ENCODE measurements at places on chromosomes 3 and 15.

- no peak for DNase-seq
Measured at GRCh38 chr15:97893967-97894366, 66.5 kb upstream of the ARRDC4 start.

DNA sequence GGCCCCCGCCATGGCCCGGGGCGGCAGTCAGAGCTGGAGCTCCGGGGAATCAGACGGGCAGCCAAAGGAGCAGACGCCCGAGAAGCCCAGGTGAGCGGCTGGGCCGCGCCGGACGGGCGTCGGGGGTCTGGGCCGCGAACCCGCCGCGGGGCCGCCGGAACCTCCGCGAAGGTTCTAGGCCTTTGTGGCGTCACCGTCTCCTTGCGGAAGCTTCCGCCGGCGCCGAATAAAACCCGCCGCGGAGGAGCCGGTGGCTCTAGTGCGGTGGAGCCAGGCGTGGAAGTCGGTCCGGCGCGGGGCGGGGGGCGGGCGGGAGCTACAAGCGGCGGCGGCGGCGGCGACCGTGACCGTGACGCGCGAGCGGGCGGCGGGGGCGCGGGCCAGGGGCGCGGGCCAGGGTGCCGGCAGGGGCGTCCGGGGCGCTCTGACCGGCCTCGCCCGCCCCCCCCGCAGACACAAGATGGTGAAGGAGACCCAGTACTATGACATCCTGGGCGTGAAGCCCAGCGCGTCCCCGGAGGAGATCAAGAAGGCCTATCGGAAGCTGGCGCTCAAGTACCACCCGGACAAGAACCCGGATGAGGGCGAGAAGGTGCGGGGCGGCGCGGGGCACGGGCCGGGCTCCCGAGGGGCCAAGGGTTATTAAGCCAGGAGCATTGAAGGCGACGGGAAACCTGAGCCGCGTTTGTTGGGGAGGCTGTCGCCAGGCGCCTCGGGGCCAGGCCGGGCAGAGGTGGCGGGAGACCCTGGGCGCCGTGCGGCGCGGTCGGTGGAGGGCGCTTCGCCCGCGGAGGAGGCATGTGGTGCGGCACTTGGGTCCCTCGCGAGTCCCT lies at the start of gene DNAJA4:
Gene DNAJA4, plus strand, starts transcription at position 259 of the 833 bp plus-strand sequence. Its CDS starts 202 bp downstream, at position 461.
- DNase-seq, result no peak

DNA sequence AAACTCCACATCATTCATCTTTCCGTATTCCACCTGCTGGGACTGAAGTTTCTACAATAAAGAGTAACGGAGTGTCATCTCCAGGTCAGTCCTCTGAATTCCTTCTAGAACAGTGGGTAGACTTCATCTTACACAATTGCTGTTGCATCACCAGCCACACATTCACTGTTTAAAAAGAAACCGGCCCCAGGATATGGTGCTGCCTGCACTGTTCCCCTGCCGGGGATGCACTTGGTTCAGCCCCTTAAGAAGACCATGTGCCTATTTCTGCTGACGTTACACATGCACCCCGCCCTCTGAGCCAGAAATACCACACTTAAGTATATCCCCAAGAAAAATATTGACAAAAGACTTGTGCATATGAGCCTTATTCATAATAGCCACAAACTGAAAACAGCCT lies 233.4 kb downstream of the FEZF2 start:
- DNase-seq, result no peak

DNA sequence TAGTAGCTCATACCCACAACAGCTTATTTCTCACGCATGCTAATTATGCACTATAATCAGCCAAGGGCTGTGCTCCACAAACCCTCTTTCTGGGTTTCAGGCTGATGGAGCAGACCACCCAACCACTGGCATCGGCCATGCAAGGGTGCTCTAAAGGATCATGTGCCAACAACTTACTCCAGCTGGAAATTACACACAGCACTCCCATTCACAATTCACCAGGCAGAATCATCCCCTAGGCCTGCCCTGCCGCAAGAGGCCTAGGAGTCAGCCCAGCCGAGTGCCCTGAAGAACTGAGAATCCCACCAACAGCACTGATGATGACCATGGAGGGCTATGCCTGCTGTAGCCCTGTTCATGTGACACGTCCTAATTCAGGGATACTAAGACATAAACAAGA lies 216.2 kb upstream of the CHRNA7 start:
- no peak for DNase-seq

DNA sequence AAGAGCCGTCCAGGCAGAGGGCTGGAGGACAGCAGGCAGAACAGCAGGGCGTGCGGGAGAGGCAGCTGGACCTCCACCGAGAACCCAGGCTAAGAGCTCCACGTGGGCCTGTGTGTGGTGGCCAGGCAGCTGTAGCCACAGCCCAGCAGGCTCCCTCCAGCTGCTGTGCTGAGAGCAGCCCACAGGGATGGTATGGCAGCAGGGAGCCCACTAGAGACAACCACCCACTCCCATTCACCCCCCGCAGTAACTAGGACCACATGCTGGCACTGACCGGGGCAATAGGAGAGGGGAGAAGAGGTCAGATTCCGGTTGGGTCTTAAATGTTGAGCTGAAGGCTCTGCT lies 25.6 kb upstream of the MUSTN1 start:
- no peak for DNase-seq

- no peak for DNase-seq
Measured at GRCh38 chr15:70082281-70082900, 15.3 kb downstream of the TLE3 start.

- DNase-seq, result no peak
Measured at GRCh38 chr3:31213869-31214486, 318.7 kb upstream of the STT3B start.

- no peak for DNase-seq
Measured at GRCh38 chr15:76588811-76589747, 252.5 kb downstream of the ISL2 start.

DNA sequence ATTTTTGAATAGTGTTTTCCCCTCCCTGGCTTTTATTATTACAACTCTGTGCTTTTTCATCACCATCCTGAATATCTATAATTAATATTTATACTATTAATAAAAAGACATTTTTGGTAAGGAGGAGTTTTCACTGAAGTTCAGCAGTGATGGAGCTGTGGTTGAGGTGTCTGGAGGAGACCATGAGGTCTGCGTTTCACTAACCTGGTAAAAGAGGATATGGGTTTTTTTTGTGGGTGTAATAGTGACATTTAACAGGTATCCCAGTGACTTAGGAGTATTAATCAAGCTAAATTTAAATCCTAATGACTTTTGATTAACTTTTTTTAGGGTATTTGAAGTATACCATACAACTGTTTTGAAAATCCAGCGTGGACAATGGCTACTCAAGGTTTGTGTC lies 24.4 kb downstream of the CTNNB1 start:
- no peak for DNase-seq

GRCh38 chr3:11140030-11140712 lies 14.1 kb upstream of the HRH1 start:
- DNase-seq, result no peak

- DNase-seq, result no peak
Measured at GRCh38 chr3:32455609-32456428, 46.8 kb downstream of the CMTM6 start.

DNA sequence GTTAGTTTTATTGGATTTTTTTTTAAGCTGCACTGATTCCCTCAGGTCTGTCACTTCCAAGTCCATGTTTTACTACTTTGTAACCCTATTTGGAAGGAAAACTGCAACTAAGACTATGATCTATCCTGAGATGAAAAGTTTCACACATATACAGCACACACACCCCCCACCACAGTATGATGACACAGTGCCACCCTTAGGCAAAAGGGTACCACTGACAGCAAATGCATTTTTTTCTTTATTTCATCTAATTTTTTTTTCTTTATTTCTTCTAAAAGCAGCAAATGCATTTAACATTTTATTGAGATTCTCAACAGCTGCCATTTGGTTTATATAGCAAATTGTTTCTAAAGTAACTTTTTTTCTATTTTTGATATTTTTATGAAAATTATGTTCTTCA lies 21.2 kb downstream of the NGRN start:
- no peak for DNase-seq

GRCh38 chr3:14019459-14019858 lies 105.2 kb downstream of the CHCHD4 start:
- no peak for DNase-seq

GRCh38 chr15:89003865-89004725 lies 84.2 kb upstream of the ABHD2 start:
- DNase-seq, result no peak

GRCh38 chr3:178206521-178206920 lies 329.7 kb upstream of the KCNMB2 start:
- no peak for DNase-seq

- no peak for DNase-seq
Measured at GRCh38 chr3:13262493-13263211, 157.5 kb downstream of the NUP210 start.

DNA sequence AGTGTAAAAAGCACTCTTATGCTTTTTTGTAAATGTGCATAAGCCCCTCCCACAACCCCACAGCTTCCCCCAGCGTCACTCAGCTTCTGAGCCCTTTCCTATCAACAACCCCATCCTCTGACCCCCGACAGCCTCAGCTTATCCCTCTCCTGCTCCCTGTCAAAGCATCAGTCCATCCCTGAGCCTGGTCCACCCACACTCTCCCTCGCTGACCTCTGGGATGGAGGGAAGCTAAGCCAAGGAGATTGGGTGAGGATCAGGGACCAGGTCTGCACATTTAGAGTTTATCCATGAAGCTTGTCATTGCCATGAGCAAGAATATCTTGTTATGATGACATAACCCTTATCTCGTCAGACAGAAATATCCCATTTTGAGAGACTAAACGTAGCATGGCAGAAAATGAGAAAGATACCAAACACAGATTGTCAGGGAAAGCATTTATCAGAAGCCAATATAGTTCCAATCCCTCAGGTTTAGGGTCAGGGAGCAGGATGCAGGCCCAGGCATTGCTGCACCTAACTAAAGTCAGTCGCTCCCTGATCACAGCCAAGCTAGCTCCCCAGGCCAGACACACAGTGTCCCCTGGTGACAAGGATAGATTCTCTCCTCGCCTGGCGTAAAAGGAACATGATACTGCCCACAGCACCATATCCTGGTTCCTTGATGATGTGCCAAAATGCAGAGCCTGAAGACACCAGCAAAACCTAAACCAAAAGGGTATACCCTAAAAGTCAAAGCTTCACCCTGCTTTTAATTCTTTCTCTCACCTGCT lies 66.9 kb downstream of the DCLK3 start:
- no peak for DNase-seq

GRCh38 chr15:48766196-48766595 lies 44.7 kb downstream of the CEP152 start:
- DNase-seq, result no peak

DNA sequence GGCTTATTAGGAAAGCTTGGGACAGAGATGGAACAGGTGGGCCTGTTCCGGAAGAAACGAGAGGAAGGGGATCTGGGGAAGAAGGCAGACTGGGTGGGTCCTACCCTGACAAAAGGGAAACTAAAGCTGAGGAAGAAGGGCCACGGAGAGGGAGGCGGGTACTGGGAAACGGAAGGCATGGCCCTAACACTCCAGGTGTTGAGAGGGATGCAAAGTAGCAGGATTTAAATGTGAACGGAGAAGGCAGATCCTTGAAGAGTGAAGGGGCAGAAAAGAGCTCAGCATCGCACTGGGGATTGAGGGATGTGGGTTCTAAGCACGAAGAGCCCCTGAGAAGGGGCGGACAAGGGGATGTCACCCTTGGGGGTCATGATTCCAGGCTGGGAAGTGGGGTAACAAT lies 735 bp downstream of the STIMATE start:
- DNase-seq, result no peak

- no peak for DNase-seq
Measured at GRCh38 chr3:167864552-167864874, 129.0 kb downstream of the SERPINI1 start.

GRCh38 chr3:17088602-17089313 lies 204.0 kb downstream of the PLCL2 start:
- no peak for DNase-seq

DNA sequence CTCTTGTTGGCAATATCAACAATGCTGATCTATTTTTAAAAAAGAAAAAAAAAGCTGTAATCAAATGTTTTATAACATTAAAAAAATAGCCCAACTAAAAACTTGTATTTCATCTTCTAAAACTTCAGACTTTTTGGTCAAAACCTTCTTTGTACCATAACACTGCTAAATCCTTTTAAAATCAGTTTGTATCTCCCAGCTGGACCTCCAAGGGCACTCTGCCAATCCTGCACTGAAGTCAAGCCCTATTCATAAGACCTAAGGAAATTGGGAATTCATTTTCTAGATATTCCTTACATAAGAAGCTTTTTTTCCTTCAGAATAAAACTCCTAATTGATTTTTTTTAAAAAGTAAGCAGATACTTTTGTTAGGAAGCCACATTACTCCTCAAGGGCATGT lies 38.2 kb upstream of the HCLS1 start:
- DNase-seq, result no peak

DNA sequence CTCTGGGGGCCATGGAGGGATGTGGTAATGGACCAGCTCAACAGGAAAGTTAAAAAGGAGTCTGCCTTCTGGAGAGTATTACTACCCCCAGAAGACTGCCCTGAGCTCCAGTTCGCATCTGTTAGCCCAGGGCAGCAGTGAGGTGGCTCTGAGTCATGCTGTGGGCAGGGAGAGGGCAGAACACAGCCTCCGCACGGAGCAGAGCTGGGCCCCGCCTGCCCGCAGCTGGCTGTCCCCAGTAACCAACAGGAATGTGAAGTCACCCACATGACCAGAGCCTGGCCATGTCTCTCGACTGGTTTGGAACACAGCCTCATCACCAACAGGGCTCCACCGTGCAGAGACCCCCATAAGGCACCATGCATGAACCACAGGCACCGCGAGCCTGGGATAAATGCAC lies 62.1 kb downstream of the CYFIP1 start:
- no peak for DNase-seq

DNA sequence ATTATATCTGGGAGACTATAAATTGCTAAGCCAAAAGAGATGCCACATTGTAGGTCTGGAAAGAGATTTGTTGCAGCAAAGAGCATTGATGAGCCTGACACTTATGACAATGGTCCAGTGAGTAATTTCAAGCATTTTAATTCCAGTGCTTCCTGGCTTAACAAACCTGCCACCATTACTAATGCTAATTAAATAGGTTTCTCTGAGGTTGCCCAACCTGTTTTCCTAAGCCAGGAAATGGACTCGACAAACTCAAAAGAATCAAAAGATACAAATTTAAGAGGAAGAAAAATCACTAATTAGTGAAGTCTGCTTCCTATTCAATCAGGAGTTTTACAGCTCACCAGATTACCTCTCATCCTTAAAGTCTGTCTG lies 36.7 kb upstream of the CTDSPL start:
- no peak for DNase-seq

DNA sequence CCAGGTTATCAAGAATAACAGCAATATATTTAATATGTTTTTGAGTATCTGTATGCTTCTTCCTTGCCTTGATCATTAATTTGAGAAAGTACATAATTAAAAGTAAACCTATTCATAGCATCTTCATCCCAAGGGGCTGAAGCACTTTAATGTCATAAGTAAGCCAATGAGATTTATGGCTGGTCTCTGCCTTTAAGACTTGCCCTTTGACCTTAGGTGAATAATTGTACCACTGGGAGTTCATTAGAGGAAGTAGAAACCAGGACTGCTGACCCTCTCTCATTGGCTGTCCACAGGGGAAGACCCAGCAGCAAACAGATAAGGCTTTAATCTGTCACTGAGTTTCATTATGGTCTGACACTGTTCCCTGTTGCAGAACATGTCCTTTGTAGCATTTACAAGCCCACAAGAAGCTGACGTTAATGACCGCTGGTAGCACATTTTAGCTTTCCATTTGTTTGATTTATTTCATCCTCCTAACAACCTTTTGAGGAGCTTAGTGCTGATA lies 16.3 kb upstream of the ERC2 start:
- no peak for DNase-seq
